ENCODE measurements at places on chromosomes 5 and 9.

GRCh38 chr5:99955006-99955405, 580.2 kb upstream of the FAM174A start:
- DNase-seq = no peak

GRCh38 chr9:106655966-106656365, 207.0 kb upstream of the ZNF462 start:
- no peak for DNase-seq

DNA sequence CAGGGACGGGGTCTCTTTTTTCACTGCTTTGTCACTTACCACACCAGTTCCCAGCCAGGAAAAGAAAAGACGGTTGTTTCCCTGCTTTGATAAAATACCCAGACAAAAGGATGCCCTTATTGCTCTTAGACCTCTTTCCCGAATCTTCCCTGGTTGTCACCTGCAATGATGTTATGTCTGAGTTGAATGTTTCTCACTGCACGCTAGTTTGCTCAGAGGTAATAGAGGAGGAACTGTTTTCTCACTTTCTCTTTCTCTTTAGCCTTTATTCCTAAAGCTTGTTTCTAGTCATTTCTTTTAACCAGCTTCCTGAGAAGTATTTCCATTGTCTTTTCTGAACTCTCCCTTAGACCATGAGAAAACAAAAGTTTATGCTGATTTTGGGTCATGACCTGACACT, 32.9 kb downstream of the ACER2 start:
- no peak for DNase-seq

DNA sequence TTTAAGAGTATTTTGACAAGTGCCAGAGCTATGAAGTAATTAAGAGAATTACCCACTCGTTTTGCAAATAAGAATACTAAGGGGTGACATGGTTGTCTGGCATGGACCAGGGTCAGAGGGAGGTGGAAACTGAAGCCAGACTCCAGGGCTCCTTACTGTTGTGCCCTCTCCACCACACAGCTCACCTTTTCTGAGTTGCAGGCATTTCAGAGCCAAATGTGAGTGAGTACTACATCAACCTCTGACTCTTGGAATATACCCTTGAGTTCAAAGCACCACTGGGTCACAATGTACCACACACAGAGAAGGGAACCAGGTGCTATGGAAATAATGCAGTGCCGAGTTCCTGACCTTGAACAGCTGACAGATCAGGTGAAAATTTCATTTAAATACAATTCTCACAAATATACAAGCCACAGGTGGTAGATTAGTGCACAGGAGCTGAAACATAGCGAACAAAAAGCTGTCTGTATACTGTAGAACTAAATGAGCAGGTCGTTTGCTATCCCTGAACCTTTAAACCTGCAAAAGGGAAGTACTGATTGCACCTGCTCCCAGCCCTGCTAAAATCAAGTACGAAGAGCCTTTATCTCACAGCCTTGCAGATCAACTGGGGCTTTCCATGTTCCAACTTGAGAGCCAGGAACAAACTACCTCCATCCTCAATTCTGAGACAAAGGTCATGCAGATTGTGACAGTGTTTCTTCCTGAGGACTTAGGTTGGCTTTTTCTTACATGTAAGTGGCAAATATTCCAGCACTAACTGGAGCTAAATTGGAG, 57.0 kb downstream of the GOLM1 start:
- DNase-seq = no peak

- no peak for DNase-seq
Observed at GRCh38 chr9:82308836-82309235, 320.3 kb downstream of the SPATA31D1 start.

GRCh38 chr5:103487218-103487617, 75.4 kb downstream of the NUDT12 start:
- DNase-seq = no peak

- DNase-seq = no peak
Observed at GRCh38 chr5:57348376-57349140, 134.1 kb downstream of the ACTBL2 start.

DNA sequence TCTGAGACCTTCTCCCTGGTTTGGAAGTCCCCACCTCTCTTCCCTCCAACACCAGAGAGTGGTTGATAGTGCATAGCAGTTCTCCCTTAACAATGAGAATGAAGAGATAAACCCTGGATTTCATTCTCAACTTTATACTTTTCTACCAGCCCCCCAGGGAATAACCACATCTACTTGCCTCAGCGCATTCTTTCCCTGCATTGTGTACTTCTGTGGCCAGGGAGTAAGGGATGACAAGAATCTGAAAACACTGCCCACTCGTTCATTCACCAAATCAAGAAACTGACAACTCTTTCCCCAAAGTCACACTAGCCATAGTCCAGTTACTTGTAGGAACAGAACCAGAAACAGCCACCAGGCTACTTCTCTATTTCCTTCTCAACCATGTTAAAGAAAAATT, 46.0 kb upstream of the SPIN1 start:
- no peak for DNase-seq

- no peak for DNase-seq
Observed at GRCh38 chr5:122420537-122421236, 108.7 kb downstream of the SNCAIP start.

- DNase-seq = no peak
Observed at GRCh38 chr5:139017624-139018023, 142.5 kb upstream of the LRRTM2 start.

DNA sequence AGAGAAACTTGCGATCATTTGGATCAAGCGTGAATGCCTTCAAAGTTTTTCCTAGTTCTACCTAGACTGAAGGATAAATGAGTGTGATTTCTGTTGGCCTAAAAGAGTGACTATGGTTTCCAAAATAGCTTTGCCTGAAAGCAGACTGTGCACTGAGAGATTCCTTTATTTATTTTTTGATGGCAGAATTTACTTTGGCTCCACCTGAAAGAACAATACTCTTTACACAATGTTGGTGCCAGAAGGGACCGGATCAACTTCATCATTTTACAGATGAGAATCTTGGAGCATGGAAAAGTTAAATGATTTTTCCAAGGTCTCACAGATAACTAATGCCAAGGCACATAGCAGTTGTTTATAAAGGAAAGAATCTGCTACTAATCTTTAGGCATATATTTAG, 199.6 kb downstream of the KCTD16 start:
- DNase-seq = no peak

- DNase-seq = no peak
Observed at GRCh38 chr5:171762021-171762608, 23.5 kb upstream of the SMIM23 start.

- DNase-seq = no peak
Observed at GRCh38 chr5:173014671-173015070, 31.1 kb downstream of the ATP6V0E1 start.

- no peak for DNase-seq
Observed at GRCh38 chr5:23991406-23991805, 484.0 kb downstream of the PRDM9 start.

GRCh38 chr5:38925154-38925925, 79.5 kb downstream of the OSMR start:
- DNase-seq = no peak

- peak; percentile 83 for DNase-seq
Observed at GRCh38 chr9:130433168-130433946, 11.4 kb upstream of the ASS1 start.

- no peak for DNase-seq
Observed at GRCh38 chr5:7808998-7809397, 41.9 kb downstream of the CFAP90 start.

- no peak for DNase-seq
Observed at GRCh38 chr5:15510831-15511230, 10.9 kb downstream of the FBXL7 start.

DNA sequence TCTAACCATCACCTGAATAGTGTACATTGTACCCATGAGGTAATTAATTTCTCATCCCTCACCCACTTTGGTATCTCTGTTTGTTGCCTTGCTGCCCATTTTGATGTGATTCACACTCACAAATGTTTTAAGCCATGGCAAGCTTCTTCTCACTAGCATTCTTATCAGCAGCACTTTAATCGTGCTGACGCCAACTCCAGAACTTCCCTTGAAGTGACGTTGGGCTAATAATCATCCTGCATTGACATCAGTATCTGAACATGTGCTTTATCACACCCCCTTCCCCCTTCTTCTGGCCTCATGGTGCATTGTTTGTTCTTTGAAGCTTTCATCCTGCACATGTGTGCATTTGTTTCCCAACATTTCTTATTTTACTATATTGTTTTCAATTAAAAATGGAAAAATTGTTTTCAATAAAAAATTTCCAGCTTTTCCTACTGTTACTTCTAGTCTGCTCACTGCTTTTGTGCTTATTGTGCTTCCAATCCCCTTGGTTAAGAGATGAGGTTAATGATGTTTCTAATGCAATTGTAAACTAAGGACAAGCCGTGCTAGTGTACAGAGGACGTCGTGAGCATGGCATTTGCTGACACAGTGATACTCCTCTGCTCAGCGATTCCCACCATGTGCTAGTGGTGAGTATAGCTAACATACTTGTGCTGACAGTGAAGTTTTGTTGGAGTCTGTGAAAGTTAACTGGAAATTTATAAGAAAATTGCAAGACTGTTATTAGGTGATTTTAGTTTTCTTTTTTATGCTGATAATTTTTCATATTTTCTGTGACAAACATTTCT, 238.5 kb downstream of the KDM4C start:
- DNase-seq = no peak

GRCh38 chr5:132321109-132321721, 27.0 kb downstream of the SLC22A4 start:
- DNase-seq = no peak

- no peak for DNase-seq
Observed at GRCh38 chr9:104775976-104776375, 12.0 kb downstream of the NIPSNAP3B start.

GRCh38 chr5:88833371-88834130, 49.4 kb downstream of the MEF2C start:
- no peak for DNase-seq

GRCh38 chr9:114588651-114589526, 1.3 kb downstream of the ATP6V1G1 start:
- no peak for DNase-seq

DNA sequence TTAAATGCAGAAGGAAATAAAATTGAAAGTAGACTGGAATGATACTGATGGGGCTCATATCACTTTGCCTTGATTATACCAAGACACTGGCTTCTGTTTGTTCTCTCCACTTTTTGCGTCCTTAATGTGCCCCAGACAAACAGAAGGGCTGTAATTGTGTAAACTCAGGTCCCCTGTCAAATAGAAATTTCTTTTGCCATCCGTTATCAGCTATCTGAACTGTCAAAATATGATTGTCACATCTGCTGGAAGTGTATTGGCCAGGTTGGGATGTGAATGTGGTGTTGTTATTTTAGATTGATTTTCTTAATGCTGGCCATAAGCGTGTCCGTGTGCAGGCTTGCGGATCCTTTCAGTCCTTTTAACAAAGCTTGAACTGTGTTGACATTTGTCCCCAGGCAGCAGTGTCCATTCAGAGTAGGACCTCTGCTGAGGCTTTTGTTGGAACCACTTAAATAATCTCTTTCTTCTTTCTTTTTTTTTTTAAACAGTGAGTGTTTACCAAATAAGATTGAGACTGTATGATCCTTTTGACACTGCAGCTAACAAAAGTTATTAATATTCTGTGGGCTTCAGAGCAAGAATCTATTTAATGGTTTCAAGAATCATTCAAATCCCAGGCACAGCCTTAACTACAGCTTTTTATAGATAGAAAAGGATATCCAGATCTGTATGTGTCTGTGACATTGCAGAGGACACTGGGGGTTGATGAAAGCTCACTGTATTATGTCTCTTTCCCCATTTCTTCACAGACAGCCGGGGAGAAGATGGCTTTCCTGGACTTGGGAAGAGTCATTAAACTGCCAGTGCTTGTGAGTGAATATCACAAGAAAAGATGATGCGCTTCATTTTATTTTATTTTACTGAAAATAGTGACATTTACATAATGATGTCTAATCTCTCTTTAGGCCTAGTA, 171.7 kb downstream of the ZNF608 start:
- no peak for DNase-seq

- no peak for DNase-seq
Observed at GRCh38 chr9:131418143-131419025, 24.5 kb downstream of the PRRC2B start.

- no peak for DNase-seq
Observed at GRCh38 chr5:39341896-39342295, 22.4 kb downstream of the C9 start.

DNA sequence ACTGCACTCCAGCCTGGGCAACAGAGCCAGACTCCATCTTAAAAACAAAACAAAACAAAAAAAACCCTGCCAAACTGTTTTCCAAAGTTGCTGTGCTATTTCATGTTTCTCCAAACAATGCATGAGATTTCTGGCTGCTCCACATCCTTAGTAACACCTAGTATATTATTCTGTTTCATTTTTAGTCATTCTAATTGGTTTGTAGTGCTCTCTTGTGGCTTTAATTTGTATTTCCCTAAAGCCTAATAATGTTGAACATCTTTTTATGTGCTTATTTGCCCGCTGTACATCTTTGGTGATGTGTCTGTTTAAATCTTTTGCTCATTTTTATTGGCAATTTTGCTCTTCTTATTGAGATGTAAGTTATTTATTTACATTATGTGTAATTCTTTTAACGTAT, 18.4 kb upstream of the TTC1 start:
- DNase-seq = no peak

- peak; percentile 34 for DNase-seq
Observed at GRCh38 chr9:21153336-21154017, 11.8 kb upstream of the IFNW1 start.

- no peak for DNase-seq
Observed at GRCh38 chr5:127834554-127834953, 131.4 kb downstream of the CCDC192 start.

- DNase-seq = no peak
Observed at GRCh38 chr5:140408750-140409241, 7.2 kb downstream of the ANKHD1 start.

GRCh38 chr5:109529987-109530386, 120.2 kb upstream of the PJA2 start:
- no peak for DNase-seq

DNA sequence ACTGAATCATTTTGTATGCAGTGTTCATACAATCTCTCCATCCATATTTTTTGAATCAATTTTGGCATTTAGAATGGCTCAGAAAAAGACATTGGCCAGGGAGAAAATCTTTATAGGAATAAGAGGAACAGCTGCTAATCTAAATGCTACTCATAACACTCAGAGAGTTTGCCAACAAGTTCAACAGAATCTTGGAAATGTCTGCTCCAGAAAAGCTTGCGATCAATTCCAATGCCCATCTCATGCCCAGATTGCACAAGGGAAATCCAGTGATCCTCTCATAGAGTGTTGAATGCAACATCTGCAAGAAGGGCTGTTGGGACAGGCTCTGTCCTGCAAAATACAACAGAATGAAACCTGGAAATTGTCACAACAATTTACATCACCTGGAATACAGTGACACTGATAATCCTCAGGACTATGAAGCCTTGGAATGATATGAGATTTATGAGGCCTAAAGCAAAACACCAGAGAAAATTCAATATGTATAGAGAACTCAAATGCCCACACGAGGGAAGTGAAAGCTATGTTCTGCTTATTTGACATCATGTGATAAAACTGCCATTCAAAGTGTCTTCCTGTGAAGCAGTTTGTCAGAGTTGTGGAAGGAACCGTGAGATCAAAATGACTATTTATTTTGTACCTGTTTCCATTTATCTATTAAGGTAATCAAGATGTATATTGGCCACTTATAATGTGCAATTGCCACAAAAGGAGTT, 190.1 kb downstream of the PARP8 start:
- no peak for DNase-seq

- DNase-seq = no peak
Observed at GRCh38 chr5:36529142-36529541, 77.3 kb upstream of the SLC1A3 start.

- peak; percentile 46 for DNase-seq
Observed at GRCh38 chr5:124790895-124791732, 44.7 kb upstream of the ZNF608 start.

- DNase-seq = no peak
Observed at GRCh38 chr9:35516479-35516878, 26.6 kb downstream of the RUSC2 start.

GRCh38 chr9:106834888-106835287, 28.1 kb upstream of the ZNF462 start:
- no peak for DNase-seq

All from HEK293T (cell line).